Mesenchymal stem cell (in vitro differentiated cells and primary cell): ENCODE measurements at places on chromosomes 4 and X.
A peak's percentile ranks its signal among the peaks of the same experiment; 100 is the strongest.

- DNase-seq, result no peak
These were observed 1233.4 kb upstream of the ADGRL3 start for GRCh38 chr4:59966758-59967157.

DNA sequence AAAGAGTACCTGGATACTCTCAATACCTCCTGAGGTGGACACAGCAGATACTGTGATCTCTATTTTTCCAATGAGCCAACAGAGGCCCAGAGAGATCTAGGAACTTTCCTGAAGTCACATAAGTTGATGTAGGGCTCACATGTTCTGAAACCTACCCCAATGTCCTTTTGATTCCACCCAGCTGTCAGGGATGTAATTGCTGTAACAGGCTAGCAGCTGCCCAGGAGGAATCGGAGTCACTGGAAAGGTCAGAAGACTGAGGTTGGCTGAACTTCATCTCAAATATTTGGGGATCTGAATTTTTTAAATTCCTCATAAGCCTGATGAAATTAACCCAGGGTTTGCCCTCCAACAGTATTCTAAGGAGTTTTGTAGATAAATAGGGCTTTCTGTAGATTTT lies 52.5 kb upstream of the PROM1 start:
- DNase-seq, result no peak

DNA sequence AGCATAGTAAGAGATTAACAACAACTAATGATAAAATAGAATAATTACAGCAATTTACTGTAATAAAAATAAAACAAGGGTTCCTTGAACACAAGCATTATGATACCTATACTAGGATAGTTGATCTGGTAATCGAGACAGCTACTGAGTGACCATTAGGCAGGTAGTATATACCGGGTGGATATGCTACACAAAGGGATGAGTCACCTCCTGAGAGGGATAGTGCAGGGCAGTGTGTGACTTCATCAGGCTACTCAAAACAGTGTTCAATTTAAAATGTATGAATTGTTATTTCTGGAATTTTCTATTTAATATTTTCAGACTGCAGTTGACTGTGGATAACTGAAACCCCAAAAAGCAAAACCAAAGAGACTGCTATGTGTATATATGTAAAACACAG lies 9.7 kb upstream of the ANTXR2 start:
- DNase-seq, result no peak

DNA sequence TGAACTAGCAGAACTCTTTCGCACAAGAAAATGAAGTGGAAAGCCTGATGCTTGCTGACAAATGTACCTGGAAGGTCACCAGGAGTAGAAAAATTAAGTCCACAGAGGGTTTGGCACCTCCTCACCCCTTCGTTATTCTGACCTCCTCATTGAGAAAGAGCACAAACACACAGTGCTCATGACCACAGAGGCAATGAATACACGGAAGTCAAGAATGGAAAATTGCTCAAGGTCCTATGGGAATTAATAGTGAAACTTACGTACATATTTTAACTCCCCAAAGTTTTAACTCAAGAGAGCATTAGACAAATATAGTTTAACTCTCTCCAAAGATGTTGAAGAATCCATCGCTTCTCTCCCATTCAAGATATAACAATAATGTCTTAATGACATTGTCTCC lies 83.6 kb upstream of the CAMK2D start:
- DNase-seq, result no peak

DNA sequence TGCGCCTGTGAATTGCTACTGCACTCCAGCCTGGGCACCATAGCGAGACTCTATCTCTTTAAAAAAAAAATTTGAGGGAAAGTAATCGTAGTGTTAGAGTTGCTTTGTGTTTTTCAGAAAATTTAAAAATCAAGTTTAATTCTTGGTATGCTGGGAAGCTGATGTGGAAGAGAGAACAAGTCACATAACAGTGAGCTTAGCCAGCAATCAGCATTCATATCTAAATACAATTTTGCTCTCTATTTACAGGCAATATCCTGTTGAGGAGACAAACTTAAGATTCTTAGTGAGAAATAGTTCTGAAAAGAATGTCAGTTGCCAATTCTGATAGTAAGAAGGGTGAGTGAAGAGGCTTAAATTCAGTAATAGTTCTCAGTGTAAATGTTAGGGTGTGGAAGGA lies 9.6 kb upstream of the NDUFC1 start:
- peak; percentile 21 for DNase-seq
